Retina (tissue), 1 donor: ENCODE measurements at places on chromosomes 4 and X.

DNA sequence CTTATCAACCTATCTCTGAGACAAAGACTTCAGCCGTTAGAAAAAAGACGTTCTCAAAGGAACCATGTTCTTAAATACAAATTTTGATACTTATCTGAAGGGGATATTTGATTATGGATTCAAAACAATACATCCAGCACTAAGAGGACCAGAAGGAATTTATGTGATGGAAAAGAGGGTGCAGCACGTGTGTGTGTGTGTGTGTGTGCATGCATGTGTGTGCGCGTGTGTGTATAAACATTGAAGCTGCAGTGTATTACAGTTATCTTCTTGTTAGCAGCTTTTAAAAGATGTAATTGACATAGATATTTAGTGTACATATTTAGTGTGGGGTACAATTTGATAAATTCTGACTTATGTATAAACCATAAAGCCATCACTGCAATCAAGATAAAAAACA lies 44.9 kb downstream of the ANK2 start:
- DNase-seq, result peak; percentile 48

GRCh38 chrX:107610667-107611066 lies 17.6 kb upstream of the PRPS1 start:
- no peak for DNase-seq

DNA sequence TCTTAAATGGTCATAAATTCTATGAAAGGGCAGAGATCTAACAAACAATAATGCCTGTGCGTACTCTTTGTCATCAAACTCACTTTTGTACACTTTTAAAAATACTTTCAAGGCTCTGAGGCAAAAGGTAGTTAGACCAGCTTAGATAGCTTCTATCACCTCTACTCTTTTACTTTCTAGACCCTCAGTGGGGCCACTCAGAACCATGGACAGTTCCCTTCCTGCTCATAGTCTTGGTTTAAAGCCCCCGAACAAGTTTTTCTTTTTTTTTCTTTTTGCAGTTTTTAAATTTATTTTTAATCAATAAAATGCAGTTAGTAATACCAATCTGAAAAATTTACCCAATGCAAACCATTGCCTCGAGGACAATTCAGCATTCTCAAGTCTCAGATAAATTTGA lies 460.5 kb upstream of the CNKSR2 start:
- DNase-seq, result no peak

- DNase-seq, result no peak
Measured at GRCh38 chr4:69832326-69833030, 27.5 kb downstream of the SULT1E1 start.

DNA sequence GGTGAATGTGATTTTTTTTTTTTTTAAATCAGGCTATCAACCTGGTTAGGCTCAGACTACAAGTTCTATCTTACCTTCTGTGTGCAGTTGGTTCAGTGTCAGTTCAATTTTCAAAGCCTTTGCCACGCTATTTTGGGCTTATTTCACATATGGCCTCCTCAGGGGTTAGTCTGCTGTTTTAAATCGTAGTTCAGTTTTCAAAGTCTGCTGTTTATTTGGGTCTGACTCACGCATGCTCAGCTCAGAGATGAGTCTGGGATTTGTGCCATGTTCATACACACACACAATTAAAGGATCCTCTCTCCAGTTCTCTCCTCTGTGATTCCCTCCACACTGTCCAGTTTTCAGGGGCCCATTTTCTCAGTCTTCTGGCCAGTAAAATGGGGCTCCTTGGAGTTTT lies 32.3 kb upstream of the ZFX start:
- DNase-seq, result no peak
